SHP77 treated with DMSO at 0.1 percent for 48 hours (cell line): ENCODE measurements at places on chromosomes 1 and 21.

DNA sequence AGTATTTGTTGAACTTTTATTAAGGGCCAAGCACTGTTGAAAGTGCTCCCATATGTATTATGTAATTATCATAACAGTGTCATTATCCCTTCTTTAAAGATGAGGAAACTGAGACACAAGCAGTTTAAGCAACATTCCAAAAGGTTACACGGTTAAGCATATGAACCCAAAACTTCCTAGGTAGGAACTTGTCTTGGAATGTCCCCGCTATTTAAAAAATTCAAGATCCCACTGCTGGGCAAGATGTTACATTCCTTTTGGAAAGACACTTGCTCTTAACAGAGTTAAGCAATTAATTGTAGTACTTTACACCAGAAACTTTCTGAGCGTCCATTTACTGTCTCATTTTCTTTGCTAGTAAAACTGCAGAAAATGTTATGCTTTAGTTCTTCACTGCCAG is 15.6 kb downstream of the LMO4 start:
- no peak for DNase-seq

DNA sequence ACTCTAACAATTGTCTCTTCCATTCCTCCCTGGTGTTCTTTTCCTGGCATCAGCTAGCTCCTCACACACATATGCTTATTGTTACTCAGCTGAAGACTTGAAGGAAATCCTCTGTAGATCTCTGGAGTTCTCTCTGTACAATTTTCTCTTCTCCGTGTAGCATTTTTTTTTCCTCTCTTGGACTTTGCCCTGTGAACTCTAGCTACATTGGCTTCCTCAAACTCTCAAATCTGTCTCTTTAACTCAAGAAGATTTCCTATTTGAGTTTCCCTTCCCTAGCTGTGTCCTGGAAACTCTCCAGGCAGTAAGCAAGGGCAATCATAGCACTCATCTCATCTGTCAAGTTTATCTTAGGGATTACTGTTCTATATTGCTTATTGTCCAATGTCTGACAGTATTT is 4.3 kb upstream of the MIA3 start:
- DNase-seq, result no peak

DNA sequence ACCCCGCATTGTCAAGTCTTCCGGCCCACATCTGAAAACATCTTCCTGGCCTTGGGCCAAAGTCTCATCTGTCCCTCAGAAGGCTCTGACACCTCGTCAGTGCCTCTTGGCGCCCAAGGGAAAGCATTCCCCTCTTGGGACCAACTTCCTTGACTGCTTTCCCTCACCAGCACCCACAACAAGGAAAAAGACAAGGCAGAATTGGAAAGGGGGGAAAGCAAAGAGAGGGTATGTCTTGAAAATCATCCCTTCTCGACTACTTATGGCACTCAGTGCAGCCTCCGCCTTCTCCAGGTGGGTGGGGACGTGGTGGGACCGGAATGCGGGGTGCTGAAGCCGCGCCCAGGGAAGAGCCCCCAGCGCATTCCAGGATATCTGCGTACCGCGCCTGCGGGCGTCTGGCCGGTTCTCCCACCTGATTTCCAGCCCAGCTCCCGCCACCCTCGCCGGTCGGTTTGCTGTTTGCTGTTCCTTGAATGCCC is 554 bp upstream of the SLC39A1 start:
- DNase-seq, result no peak

- DNase-seq, result no peak
Observed at GRCh38 chr1:61352845-61353435, 270.6 kb downstream of the NFIA start.

DNA sequence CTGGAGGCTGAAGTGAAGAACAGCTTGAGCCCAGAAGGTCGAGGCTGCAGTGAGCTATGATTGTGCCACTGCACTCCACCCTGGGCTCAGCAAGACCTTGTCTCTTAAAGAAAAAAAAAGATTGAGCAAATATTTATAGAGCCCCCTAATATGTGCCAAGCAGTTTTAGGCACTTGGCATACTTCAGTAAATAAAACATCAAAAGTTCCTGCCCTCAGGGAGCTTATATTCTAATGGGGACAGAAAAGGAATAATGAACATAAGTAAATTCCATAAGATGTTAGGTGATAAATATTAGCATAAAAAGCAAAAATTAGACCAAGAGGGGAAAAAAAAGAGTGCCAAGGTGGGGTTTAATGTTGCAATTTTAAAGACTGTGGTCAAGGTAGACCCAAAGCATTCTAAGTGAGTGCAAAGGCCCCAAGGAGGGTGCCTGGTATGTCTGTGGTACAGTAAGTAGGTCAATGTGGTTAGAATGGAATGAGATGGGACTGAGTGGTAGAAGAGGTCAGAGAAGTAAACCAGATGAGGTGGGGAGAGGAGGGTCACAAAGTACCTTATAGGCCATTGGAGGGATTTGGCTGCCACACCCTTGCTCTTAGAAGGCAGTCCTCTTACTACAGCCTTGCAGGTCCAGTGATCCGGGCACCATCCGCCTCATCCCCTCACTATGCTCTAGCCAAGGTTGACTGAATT is 2.2 kb upstream of the TOE1 start:
- no peak for DNase-seq

GRCh38 chr21:36129219-36129618 is 5.7 kb upstream of the CBR3 start:
- DNase-seq, result no peak

- no peak for DNase-seq
Observed at GRCh38 chr1:118262865-118263264, 77.8 kb upstream of the SPAG17 start.

GRCh38 chr1:223411309-223411708 is 18.1 kb downstream of the CCDC185 start:
- DNase-seq, result no peak

- no peak for DNase-seq
Observed at GRCh38 chr1:24385160-24385940, 28.2 kb downstream of the STPG1 start.

DNA sequence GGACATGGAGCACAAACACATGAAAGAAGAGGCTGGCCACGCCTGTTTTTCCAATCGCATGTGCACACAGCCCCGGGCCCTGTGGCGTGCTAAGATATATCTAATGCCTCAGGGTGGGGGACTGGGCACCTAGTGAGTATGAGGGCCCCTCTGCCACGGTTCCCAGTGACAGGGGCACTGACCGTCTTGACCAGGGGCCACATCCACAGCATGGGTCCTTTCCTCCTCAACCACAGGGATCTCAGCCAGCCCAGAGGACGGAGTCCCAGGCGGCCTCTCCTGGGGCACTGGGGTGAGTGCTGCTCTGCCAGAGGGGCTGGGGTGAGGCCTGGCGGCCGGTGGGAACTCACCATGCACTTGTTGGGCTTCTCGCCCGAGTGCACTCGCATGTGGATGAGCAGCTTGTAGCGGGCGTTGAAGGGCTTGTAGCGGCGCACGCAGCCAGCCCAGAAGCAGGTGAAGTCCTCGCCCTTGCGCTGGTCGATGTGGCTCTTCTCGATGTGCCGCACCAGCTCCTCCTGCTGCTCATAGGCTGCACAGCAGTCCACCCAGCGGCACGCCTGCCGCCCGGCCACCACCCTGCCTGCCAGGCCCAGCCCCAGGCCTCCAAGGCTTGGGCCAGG is 134.7 kb downstream of the DMRTB1 start:
- no peak for DNase-seq

DNA sequence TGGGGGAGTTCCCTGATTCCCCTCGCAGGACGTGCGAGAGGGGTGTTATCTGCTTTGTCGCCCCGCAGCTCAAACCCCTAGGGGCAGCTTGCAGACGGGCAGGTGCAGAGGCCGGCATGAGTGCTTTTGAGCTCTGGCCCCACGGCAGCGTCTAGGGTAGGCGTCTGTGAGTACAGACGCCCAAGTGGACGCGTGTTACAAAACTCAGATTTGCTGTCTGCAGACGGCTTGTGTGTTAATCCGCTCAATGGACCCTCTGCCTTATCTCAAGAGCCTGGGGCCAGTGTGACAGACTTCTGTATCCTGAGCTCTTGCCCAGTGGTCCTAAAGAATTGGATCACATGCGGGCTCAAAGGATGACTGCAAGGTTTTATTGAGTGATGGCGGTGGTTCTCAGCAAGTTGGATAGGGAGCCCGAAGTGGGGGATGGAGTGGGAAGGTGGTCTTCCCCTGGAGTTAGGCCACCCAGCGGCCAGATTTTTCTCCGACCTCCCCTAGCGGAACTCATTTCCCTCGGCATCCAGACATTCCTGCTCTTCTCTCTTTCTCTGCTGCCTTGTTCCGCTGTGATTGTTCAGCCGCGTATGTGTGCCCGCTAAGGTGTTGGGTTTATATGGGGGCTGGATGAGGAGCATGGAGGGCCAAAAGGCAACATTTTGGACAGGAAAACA is 9.4 kb downstream of the CFHR4 start:
- DNase-seq, result no peak

GRCh38 chr1:96660503-96660902 is 61.1 kb upstream of the PTBP2 start:
- DNase-seq, result no peak

DNA sequence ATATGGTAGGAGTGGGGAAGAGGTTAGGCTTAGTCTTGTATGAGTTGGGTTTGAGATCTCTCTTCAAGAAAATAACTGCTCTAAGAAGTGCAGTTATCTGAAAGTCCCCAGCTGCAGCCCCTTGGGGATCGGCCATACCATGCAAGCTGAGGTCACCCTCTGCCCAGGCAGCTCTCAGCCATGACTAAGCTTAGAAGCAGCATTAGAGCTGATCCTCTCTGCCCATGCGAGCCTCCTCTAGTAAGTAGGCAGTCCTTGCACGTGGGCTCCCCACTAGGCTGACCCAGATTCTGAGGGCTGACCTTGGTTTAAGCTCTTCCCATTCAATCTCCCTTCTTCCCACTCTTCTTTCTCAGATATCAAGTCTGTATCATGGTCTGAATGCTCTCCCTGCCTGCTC is 121.0 kb upstream of the UBE2U start:
- no peak for DNase-seq

- DNase-seq, result no peak
Observed at GRCh38 chr1:185907246-185907645, 173.1 kb downstream of the HMCN1 start.

- no peak for DNase-seq
Observed at GRCh38 chr1:109252893-109253802, 3.8 kb downstream of the CELSR2 start.

- DNase-seq, result no peak
Observed at GRCh38 chr1:230948301-230948700, 30.4 kb downstream of the TTC13 start.

DNA sequence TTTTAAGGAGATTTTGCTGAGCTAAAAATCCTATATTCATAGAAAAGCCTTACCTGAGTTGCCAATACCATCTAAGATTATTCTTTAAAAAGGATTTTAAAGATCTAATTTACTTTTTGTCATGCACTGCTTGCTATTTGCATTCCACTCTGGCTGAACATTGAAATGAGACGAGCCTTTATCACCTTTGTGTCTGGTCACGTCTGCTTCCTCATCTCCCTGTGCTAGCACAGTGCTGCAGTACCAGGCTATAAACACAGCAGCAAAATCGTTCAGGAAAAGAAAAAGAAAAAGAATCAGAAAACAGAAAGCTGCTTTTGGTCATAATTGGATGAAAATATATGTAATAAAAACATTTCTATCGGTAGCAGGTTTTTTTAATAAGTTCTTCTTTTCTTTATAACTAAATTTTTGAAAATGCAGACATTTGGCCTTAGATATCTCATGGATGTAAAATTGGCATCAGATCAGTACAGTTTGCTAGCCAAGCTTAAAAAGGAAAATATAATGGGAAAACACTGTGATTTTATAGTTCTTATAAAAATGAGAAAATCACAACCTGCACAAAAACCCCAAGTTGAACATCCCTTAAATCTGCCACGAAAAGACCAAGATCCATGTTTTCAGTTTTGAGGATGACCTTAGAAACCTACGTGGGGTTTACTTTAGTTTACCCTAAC is 735.7 kb upstream of the CXADR start:
- no peak for DNase-seq

GRCh38 chr1:197137322-197137721 is 9.1 kb downstream of the ASPM start:
- DNase-seq, result no peak

DNA sequence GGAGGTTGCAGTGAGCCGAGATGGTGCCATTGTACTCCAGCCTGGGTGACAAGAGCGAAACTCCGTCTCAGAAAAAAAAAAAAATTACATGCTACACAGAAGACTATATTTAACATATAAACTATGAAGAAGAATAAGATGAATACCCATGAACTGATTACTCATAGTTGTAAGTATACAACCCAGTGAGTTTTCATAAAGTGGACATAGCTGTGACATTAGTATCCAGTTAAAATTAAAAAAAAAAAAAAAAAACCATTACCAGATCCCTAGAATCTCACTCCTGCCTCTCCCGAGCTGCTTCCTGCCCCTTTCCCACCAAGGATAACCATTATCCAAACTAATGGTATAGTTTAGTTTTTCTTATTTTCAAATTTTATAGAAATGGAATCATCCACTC is 37.4 kb downstream of the UBE4B start:
- DNase-seq, result no peak

DNA sequence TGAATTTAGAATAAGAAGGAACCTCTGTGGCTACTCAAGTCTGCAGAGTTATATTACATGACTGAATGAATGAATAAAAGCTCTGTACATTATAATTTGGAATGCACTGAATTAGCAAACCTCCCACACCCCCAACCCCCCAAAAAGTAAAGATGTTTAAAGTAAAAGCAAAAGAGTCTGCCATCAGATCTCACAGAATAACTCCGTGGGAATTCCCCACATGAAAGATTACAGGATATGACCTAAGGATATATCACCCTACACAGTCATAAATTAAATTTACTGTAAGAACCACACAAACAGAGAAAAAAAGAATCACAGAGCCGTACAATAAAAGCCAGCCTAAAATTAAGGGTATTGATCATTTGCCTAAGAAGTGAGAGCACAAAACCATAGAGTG is 587.3 kb downstream of the PTPRC start:
- DNase-seq, result no peak

- DNase-seq, result no peak
Observed at GRCh38 chr21:43262427-43262826, 93.6 kb downstream of the CRYAA start.

DNA sequence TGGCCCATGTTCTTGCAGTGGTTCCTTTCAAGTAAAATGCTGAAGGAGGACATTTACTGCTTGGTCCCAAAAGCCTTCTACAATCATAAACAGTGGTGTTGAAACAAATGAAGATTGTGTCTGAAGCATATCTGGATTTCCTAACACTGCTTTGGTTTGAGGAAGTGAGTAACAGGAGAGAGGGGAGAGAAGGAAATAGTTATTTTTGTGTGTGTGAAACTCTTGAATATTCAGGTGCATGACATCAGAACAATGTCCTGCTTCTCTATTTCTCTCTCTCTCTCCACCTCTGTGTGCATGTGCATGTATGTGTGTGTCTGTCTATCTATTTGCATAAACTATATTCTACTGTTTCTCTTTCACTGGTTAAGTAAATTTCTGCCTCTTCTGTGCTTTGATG is 61.4 kb upstream of the TNFSF18 start:
- DNase-seq, result no peak

DNA sequence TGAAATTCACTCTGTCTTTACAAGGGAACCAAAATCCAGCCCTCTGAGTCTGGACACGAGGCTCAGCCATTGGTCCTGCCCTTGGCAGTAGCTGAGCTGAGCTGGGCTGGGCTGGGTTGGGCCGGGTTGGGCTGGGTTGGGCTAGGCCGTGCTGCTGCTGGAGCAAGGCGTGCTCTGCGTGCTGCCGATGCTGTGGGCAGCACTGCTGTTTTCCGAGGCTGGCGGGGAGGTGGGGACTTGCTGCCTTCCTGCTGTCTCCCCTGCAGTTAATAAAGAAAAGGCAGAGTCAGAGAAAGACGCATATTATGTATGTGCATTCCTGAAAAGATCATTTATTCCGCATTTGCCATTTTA is 182.9 kb downstream of the CDC7 start:
- no peak for DNase-seq

GRCh38 chr1:116006486-116006964 is 30.2 kb downstream of the SLC22A15 start:
- DNase-seq, result no peak
